Fibroblast of villous mesenchyme (primary cell): ENCODE measurements at places on chromosomes 2 and 18. TPM values are rescaled to one million over a fixed set of nuclear protein-coding genes. Genes with fewer than 3 reads are reported as not detected.

DNA sequence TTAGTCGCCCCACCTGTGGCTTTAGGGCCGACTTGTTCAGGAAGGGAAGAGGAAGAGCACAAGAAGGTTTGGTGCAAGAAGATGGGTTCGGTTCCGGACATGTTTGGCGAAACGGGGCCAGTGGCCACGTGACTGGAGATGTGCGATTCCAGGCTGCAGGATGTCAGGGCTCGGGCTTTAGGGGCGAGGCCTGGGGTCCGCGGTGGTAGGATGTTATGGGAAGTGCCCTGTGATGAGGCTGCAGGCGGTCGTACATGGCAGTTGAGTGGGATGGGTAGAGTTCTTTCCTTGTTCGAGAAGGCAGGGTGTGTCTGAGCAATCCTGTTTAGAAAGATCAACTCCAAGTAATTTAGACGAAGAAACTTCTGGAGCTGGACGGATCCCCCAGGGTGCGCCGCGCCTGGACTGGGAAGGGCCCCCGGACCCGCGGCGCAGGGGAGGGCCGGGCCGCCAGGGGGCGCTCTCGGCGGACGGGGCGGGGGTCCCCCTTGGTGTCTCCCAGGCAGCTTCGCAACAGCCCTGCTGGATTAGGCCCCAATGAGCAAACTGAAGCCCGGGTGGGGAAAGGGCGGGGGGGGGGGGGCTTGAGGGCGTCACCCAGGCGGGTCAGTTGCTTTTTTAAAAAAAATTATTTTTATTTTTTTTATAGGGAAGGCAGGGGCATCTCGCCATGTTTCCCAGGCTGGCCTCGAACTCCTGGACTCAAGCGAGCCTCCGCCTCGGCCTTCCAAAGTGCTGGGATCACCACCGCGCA is 17.2 kb upstream of the SDC1 start:
- DNase-seq = no peak

- DNase-seq = no peak
Observed at GRCh38 chr2:16656784-16657391, 8.7 kb downstream of the CYRIA start.

DNA sequence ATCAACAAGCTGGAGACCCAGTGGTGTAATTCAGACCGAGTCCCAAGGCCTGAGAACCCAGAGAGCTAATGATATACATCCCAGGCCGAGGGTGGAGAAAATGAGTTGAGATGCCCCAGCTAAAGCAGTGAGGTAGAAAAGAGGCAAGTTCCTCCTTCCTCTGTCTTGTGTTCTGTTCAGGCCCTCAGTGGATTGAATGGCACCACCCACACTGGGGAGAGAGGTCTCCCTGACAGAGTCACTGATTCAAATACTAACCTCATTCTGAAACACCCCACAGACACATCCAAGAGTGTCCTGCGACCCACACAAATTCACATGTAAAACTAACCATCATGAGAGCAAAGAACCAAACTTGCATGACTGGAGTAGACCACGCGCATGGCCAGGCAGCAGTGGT is 215.3 kb downstream of the ANAPC1 start:
- DNase-seq = no peak

The ACMSD gene
- total RNA-seq = not detected in 2 replicates
